ENCODE measurements at places on chromosomes 4 and X.
A peak's percentile ranks its signal among the peaks of the same experiment; 100 is the strongest.

DNA sequence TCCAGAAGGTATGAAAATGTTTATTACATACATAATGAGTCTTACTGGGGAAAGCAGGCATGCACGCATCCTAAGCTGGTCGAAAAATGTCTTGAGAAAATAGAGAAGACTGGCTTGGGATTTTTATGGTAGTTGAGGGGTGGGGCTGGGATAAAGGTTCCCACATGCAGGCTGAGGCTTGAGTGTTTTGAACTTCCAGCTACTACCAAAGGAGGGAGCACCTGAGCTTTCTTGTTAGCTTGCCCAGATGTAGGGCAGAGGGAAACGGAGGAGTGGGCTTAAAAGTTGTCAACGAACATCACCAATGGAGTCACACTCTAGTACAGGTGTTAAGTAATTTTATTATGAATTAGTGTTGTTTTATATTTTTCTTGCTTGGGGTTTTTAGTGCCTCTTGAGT is 39.6 kb upstream of the SRPX start:
- no peak for DNase-seq

GRCh38 chrX:136549226-136549625 is 17.2 kb downstream of the VGLL1 start:
- DNase-seq: no peak

- DNase-seq: no peak
Observed at GRCh38 chr4:115113506-115114106, at the start of gene NDST4. Gene NDST4 (minus strand): TSS chr4:115113620. CDS start chr4:115077036, 36,584 bp downstream.

- DNase-seq: no peak
Observed at GRCh38 chr4:47525154-47525819, 40.2 kb downstream of the ATP10D start.

GRCh38 chr4:1748465-1748995 is 27.2 kb downstream of the TACC3 start:
- DNase-seq: peak; percentile 30

- DNase-seq: no peak
Observed at GRCh38 chr4:67779631-67780030, 25.4 kb upstream of the GNRHR start.

DNA sequence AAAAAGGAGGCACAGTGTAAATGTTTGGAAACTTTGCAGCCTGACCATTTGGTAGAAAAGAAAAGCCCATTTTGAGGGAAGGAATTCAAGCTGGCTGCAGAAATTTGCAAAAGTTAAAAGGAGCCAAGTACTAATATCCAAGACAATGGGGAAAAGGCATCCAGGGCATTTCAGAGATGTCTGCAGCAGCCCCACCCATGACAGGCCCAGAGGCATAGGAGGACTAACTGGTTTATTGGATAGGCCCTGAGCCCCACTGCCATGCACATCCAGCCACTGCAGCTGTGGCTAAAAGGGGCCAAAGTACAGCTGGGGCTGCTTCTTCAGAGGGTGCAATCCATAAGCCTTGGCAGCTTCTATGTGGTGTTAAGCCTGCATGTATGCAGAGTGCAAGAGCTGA is 104.9 kb downstream of the HS3ST1 start:
- DNase-seq: no peak

DNA sequence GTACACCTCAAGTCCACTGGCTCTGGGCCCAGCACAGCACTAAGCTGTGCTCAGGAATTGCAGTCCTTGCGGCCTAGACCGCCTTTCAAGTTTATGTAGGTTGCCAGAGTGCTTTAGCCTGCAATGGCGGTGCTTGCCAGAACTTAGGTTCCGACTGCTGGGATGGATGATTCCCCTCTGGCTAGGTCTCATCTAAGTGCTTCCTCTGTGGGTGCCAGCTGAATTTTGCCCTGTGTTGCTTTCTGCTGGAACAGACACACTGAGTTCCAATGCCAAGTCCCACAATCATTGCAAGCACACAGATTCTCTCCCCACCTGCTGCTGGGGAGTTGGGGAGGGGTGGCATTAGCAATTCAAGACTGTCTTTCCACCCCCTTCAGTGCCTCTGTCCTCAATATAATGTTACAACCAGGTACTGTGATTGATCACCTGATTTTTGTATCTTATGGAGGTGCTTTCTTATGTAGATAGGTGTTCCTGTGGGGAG is 129.5 kb downstream of the GRID2 start:
- no peak for DNase-seq

GRCh38 chr4:152278505-152279233 is 257.2 kb downstream of the FBXW7 start:
- no peak for DNase-seq

DNA sequence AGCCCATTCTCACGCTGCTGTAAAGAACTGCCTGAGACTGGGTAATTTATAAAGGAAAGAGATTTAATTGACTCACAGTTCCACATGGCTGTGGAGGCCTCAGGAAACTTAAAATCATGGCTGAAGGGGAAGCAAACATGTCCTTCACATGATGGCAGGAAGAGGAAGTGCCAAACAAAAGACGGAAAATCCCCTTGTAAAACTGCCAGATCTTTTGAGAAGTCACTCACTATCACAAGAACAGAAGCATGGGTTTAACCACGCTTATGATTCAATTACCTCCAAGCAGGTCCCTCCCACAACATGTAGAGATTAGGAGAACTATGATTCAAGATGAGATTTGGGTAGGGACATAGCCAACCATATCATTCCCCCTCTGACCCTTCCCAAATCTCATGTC is 335.5 kb downstream of the IL15 start:
- no peak for DNase-seq

DNA sequence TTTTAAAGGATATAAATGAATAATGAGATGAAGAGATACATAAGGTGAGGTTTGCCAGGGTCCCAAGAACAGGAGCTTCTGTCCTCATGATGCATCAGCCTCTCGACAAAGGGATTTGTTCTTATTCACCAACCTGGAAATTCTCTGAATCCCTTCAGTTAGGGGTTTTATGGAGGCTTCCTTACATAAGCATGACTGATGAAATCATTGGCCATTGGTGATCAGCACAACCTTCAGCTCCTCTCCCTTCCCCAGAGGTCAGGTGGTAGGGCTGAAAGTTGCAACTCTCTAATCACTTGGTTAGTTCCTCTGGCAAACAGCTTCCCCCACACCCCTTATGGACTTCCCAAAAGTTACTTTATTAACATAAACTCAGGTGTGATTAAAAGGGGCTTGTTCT is 222.0 kb downstream of the SPRY1 start:
- no peak for DNase-seq

DNA sequence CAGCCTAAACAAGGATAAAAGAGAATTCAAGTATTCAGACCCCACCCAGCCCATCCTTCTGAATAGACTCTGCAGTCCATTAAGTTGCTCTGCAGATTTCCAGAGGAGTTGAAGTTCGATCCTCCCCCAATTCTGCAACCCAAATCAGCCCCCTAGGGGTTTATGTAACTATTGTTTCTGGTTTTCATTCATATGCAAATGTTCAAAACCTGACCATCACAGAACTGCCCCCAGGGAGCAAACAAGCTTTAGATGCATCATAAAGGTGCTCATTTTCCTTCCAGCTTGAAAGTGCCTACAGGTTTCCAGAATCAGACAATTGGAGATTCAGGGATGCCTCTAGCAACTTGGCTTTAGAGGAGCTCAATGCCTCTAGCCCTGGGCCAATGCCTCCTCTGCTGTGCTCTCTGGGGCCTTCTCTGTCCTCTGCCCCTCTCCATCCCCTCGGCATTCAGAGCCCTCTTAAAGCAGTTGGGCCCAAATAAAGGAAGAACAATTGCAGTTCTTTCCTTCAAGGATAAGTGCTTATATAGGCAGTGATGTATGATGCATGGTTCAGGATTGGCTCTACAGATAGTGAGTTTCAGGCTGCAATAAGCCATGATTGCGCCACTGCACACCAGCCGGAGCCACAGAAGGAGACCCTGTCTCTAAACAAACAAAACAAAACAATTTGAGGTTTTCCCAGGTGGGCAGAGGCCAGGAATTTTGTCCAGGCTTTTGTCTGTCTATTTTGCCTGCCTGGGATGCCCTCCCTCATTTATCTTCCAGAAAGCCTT is 23.5 kb upstream of the SPINK2 start:
- no peak for DNase-seq

DNA sequence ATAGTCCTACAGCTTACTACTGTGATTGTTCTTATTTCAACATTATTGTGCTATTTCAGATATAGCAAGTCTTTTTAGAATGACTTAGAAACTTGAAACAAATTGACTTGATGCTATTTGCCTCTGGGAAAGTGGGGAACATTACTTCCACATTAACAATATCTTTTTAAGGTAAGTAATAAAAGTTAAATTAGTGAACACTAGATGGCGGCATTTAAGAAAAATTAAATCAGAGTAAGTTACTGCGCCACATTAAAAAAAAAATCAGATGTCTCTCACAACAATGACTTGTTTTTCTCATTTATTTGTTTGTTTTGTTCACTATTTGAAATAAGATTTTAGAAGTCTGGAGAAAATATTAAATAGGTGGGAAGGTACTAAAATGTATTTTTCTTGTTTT is 1026.9 kb upstream of the SLIT2 start:
- no peak for DNase-seq

GRCh38 chr4:187176261-187176910 is 452.7 kb upstream of the FAT1 start:
- no peak for DNase-seq

GRCh38 chr4:112702892-112703291 is 65.9 kb downstream of the LARP7 start:
- DNase-seq: no peak

GRCh38 chr4:87982446-87983010 is 7.0 kb downstream of the SPP1 start:
- DNase-seq: no peak

DNA sequence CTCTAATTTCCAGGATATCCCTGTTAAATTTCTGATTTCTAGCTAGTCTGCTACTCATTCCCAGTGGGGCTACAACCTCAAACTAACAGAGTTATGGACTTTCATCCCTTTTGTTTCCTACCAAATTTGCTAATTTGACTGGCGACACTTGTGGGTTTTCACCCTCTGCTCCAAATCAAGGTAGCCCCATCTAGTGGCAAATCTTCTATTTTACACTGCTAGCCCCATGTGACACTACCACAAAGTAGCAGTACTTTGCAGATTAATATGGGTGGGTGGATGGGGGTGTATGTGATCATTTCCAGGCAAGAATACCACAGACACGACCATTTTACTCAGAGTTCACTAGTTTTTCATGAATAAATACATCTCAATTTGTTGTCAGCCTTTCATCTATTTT is 150.3 kb downstream of the MSL3 start:
- DNase-seq: no peak

DNA sequence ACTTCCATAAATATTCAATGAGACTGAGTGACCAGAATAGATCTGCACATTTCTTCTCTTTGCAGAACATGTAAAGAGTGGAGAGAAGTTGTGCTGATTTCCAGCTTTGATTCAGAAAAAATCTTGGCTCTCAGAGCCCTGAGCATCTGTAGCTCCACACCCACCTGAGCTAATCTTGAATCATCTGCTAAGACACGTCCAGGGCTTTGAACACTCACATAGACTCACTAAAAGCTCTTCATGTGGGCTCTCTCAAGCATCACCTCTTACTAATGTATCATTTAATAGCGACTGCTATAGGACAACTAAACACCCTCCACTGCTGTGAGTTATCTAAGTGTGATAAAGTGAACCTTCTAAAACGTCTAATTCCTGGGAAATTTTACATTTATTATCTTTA is 147.7 kb upstream of the GRIA3 start:
- DNase-seq: no peak

DNA sequence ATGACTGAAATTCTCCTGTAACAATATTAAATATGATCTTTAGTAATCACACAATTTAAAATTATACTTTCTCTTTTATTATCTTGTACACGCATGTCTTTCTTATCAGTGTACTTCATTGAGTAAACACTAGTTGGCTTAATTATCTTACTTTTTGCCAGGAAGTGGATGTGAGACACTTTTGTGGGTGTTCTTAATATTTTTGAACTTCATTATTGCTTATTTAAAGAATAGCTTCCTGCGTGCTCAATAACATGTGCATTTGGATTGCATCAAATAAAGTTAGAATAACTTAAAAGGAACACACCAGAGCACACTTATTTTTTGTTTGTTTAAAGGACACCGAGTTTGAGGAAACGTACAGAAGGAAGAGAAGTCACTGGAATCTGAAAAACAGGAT is 128.5 kb upstream of the VEGFC start:
- DNase-seq: no peak

DNA sequence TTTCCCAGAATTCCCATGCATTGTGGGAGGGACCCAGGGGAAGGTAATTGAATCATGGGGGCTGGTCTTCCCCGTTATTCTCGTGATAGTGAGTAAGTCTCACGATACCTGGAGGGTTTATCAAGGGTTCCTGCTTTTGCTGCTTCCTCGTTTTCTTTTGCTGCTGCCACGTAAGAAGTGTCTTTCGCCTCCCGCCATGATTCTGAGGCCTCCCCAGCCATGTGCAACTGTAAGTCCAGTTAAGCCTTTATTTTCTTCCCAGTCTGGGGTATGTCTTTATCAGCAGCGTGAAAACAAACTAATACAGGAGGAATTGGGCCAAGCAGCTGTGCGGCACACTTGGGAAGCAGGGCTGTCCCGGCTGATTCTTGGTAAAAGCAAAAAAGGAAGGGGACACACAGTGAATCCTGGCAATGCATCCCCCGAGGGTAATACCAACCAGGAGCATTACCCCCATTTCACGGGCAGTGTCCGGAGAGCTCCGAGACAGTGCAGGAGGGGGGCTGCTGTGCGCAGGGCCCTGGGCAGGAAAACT is 185.7 kb downstream of the AFAP1 start:
- no peak for DNase-seq

DNA sequence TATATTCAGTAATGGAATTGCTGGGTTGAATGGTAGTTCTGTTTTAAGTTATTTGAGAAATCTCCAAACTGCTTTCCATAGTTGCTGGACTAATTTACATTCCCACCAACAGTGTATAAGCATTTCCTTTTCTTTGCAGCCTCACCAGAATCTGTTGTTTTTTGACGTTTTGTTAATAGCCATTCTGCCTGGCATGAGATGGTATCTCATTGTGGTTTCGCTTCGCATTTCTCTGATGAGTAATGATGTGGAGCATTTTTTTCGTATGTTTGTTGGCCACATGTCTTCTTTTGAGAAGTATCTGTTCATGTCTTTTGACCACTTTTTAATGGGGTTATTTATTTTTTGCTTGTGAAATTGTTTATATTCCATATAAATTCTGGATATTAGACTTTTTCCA is 13.6 kb upstream of the MAGED4B start:
- DNase-seq: no peak

DNA sequence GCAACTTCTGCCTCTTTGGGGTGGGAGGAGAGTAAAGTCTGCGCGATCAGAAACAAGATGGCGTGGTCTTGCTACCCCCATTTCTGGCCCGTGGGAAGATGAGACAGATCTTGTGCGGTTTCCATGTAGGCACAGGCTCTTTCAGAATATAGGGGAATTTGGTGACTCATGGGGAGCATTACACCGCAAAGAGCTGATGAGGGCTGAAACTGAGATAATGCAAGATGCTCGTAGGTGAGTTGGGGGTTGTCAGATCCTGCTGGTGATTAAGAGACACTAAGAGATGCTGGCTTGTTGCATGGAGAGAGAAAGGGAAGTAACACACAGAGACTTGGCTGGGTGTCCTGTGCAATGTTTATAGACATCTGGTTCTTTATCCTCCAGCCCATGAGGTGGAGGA is 1.5 kb downstream of the EVC start:
- DNase-seq: no peak

- DNase-seq: no peak
Observed at GRCh38 chr4:168586926-168587325, 90.1 kb downstream of the PALLD start.

GRCh38 chr4:8326206-8326605 is 56.7 kb downstream of the HTRA3 start:
- DNase-seq: no peak

GRCh38 chr4:183624548-183624947 is 34.4 kb downstream of the RWDD4 start:
- DNase-seq: no peak

- no peak for DNase-seq
Observed at GRCh38 chr4:12118651-12119213, 690.0 kb upstream of the HS3ST1 start.

Data from NCI-H187 (cell line).